ENCODE measurements at places on chromosomes 5 and 9. TPM values are rescaled to one million over a fixed set of nuclear protein-coding genes. Genes with fewer than 3 reads are reported as not detected.

BSPRY gene
- not detected for total RNA-seq

AMBP gene
- total RNA-seq, result 0.15 TPM

WDR38 gene
- not detected for total RNA-seq

LURAP1L gene
- total RNA-seq, result 3.9 TPM

INSYN2B gene
- 5.5 TPM for total RNA-seq
